GM13976 (cell line): ENCODE measurements at places on chromosomes 4 and X.

GRCh38 chrX:85140964-85141363, 102.6 kb downstream of the SATL1 start:
- no peak for DNase-seq

GRCh38 chr4:70992391-70992881, 1.0 kb upstream of the DCK start:
- no peak for DNase-seq

GRCh38 chr4:743463-744211, 38.0 kb downstream of the PCGF3 start:
- no peak for DNase-seq

DNA sequence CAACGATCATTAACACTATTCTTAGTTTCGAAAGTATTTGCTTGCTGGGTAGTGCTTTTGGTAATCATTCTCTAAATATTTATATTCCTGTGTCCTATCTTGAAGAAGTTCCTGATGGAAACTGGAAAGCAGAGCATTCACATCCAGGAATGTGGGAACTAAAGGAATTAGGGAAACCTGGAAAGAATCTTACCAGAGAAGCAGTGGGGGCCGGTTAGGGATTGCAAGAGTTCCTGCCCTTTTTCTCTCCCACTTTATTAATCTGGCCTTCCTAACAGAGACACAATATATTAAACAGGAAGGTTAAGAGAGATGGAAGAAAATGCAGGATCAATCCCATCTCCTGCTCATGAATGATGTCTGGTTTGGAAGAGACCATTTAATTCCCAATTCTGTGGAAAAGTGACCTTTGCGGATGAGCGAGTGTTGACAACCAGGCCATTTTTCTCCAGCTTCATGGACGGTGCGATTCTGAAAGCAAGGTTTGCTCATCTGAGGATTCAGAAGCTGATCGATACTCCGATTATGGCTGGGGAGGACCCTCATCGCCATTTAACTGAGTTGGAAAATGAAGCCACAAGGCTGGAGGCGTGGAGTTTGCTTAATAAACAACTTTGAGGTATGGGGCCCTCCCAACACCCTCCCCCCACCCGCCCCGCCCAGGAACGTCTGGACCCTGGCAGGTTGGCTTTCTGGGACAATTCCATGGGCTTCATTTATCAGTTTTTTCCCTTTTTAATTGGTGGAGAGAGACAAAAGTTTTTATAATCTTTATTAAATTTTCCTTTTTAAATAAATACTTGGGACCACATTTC, 52.3 kb downstream of the C4orf51 start:
- no peak for DNase-seq

DNA sequence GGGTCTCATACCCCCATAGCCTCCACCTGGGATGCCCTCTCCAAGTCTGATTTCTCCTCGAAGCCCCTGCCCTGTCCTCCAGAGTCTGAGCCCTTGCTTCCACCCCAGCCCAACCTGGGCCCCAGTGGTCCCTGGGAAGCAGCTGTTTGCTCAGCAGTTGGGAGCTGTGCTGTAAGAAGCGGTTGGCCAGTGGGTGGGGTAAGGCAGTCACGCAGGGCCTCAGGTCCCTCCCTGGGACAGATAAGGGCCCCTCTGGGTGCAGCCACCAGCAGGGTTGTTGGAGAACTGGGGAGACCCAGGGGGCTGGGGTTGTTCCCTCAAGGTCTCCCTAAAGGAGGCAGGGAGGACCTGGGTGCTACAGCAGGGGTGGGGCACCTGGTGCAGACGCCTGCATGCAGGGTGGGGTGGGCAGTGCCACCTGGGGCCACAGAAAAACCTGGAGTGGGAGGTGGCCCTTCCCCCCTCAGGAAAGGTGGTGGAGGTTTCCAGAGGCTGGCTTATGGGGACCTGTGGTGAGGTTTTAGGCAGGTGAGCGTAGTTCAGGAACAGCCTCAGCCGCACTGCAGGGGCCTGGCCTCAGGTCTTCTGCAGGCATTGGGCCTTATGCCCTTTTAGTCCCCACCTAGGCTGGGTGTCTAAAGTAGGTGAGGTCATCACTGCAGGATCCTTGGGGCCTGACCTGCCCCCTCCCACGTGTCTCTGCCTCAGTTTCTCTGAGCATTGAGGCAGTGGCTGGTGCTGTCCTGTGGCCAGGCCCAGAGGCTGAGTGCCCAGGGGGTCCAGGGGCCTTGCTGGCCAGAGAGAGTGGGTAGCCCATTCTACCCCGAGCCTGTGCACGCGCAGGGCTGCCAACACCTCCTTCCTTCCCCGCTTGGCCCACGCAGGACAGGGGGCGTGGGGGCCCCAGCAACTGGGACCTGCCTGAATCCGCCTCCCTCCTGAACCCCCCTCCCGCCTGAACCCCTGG, 3.1 kb upstream of the SLC26A1 start:
- no peak for DNase-seq

- DNase-seq, result peak; percentile 21
Measured at GRCh38 chrX:79270401-79270800, 96.7 kb downstream of the ITM2A start.

DNA sequence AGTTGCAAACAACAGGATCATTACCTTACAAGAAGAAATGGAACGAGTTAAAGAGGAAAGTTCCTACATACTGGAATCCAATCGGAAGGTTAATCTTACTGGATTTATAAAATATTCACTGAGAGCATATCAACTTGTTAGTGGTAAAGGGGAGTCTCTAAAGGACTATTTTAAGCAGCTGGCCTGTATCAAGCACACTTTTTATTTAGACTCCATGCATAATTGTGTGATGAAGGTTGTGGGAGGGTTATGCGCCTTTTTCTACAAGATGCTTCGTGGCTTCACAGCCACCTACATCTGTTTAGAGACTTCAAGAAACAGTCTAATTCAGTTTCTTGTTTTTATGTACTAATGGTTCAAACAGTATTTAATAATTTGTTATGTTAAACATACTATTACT, 56.6 kb downstream of the GRSF1 start:
- no peak for DNase-seq

DNA sequence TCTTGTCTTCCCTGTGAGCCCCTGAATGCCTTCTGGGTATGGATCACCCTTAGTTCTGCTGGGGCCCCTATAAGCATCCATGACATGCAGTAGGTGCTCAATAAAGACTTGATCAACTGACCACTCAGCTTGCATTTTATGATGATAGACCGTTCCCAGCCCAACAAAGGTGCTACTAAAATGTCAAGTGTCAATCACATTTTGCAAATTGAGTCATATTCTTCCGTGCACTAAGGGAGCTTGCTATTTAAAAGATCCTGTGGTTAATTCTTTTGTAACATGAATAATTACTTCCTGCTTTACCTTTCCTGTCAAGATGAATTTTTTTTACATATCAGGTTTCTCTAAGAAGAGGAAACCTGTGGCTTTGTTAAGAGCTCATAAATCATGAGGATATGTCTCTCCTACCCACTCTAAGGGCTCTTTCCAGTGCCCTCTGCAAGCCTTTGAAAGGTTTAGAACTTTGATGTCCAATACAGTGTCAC, 47.6 kb downstream of the SH3KBP1 start:
- no peak for DNase-seq

GRCh38 chr4:6123116-6123515, 77.2 kb downstream of the JAKMIP1 start:
- no peak for DNase-seq

- no peak for DNase-seq
Measured at GRCh38 chrX:3307881-3308280, 38.6 kb downstream of the MXRA5 start.

- no peak for DNase-seq
Measured at GRCh38 chr4:68272860-68273259, 27.4 kb upstream of the TMPRSS11B start.

DNA sequence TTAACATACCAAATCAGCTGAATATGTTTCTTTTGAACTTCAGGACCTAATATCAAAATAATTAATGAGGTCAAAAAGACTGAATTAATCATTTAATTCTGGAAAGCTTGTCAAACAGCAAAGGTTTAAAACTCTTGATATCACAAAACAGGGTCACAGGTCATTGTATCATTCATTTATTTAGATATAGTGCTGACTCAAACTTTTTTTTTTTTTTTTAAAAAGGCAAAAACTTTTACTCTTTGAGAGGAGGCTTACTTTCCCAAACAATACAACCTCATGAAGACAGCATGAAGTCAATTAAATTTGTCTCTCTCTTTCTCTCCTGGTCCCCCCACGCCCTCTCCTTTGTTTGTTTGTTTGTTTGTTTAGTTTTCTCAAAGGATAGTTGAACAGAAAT, 15.6 kb upstream of the GPR78 start:
- DNase-seq, result no peak

DNA sequence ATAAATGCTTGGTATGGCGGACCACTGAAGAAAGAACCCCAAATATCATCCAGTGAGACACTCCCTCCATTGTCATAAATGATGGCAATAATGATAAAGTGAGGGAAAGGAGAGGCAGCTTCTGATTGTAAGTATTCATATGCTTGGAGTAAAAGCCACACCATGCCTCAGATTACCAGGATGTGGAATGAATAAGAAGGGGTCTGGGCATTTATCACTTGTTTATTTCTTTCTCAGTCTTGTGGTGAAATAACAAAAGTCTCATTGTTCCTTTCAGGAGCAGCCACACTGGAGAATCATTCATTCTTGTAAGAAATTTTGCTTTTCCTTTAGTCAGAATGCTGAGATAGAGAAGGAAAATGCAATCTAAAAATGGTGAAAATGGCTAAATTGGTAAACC, 21.7 kb downstream of the F8 start:
- no peak for DNase-seq

- no peak for DNase-seq
Measured at GRCh38 chrX:70039758-70040157, 10.0 kb downstream of the AWAT2 start.

GRCh38 chrX:43423876-43424275, 232.2 kb upstream of the MAOA start:
- no peak for DNase-seq

- peak; percentile 35 for DNase-seq
Measured at GRCh38 chr4:52588097-52588496, 71.0 kb downstream of the USP46 start.

- no peak for DNase-seq
Measured at GRCh38 chrX:103101299-103102042, 8.5 kb upstream of the NXF3 start.

GRCh38 chr4:183096276-183096965, 2.6 kb upstream of the WWC2 start:
- no peak for DNase-seq

DNA sequence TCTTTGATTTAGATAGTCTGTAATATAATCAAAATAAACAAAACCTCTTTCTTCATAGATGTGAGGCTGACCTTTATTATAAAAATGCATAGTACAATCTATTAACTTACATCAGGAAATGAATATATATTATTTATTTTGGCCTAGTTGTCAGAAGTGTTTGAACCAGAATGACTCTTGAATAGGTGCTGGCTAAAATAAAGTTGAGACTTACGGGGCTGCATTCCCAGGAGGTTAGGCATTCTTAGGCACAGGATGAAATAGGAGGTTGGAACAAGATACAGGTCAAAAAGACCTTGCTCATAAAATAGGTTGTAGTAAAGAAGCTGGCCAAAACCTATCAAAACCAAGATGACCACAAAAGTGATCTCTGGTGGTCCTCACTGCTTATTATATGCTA, 1193.3 kb upstream of the IGFBP7 start:
- no peak for DNase-seq

DNA sequence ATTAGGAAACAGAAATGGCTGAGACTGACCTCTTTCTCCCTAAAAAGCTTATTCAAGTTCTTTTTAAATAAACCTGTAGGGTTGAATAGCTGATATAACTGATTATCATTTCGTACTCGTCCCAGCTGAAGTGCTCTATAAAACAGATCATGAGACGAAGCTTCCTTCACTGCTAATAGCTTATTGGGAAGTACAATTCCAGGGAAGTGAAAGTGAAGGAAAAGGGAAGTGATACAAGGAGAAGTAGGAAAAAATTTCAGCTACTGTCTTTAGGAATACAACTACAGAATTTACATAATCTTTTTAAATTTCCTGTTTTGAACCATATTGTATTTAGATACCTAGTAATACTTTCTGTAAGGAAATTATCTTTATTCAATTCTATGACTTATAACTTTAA, 103.0 kb downstream of the SNCA start:
- no peak for DNase-seq

GRCh38 chrX:2698604-2699003, 7.5 kb downstream of the CD99 start:
- no peak for DNase-seq

GRCh38 chr4:41693629-41694028, 54.9 kb downstream of the PHOX2B start:
- no peak for DNase-seq

DNA sequence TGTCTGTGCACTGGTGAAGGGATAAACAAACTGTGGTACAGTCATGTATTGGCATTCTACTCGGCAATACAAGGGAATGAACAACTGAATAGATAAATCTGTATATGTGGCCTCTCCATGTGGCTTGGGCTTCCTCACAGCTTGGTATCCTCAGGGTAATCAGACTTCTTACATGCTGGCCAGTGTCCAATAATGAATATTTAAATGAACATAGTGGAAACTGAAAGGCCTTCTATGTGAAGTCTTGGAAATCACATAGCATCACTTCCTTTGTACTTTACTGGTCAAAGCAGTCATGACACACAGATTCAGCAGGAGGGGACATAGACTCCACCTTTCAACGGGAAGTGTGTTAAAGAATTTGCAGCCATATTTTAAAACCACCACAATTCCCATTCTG, 33.4 kb upstream of the GPR101 start:
- DNase-seq, result no peak

DNA sequence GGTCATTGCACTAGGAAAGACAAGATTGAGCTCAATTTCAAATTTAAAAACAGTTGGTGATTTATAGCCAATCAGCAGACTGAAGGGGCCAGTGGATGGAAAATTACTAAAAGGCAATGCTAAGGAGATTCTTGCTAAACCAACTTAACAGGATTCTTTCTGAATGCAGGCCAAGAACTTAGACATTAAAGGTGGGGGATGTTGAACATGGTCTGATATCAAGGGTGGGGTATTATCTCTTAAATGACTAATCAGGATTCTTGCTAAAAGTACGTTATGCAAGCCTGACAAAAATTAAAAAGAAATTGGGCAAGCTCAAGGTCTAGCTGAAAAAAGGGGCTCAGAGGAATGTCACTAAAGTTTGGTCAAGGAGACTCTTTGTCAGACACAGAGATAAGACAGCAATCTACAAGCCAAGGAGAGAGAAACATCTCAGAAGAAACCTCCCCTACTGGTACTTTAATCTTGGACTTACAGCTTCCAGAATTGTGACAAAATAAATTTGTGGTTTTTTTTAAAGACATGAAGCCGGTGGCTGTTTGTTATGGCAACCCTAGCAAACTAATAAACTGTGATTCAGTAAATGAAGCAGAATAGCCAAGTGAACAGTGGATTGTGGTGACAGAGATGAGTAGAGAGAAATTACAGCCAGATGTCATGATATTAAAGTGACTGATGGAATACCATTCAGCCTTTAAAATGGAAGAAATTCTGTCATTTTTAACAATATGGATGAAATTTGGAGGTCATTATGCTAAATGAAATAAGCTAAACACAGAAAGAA, 120.3 kb upstream of the KLHL4 start:
- no peak for DNase-seq
